ENCODE measurements at places on chromosomes 12 and 14. TPM values are rescaled to one million over a fixed set of nuclear protein-coding genes. Genes with fewer than 3 reads are reported as not detected.

Gene IFNG-AS1
- not detected for total RNA-seq

GRCh38 chr12:39032448-39032847, 127.1 kb upstream of the CPNE8 start:
- DNase-seq, result no peak

- no peak for DNase-seq
Observed at GRCh38 chr12:14696265-14696741, at the start of gene GUCY2C. Gene GUCY2C (minus strand): TSS chr12:14696599. CDS start chr12:14696448, 151 bp downstream.

- no peak for DNase-seq
Observed at GRCh38 chr14:94115631-94116030, 5.1 kb downstream of the IFI27 start.
